Activated B cell treated with CpG ODN at 0.5 μM for 24 hours (primary cell): ENCODE measurements at places on chromosomes 5 and 9. TPM values are rescaled to one million over a fixed set of nuclear protein-coding genes. Genes with fewer than 3 reads are reported as not detected.

DNA sequence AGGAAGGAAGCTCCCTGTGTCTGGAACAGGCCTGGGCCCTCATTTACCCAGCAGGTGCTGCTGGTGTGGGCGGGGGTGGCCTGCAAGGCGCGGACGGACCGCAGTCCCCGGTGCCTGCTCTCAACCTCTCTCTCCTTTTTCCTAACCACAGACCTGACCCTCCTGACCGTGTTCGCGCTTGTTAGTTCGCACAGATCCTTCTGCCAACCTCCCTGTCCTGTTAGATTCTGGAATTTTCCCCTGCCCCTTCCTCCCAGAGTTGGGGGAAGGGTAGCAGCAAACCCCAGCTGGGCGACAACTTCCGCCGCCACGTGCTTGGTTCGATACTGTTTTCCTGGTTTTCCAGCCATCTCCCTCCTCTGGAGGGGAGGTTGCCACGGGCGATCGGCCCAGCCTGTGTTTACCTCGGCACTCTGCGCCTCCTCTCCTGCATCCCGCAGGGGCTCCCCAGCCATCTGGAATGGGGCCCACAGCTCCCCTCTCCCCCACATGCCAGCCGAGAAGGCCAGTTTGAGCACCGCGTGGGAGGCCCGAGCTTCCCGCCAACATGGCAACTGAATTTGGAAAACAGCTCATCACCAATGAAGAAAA is 70.8 kb upstream of the UNC5A start:
- H3K4me3 ChIP-seq, result no peak overlapping the region
- DNase-seq, result no peak
- no peaks in the 10 kb centered on the region for H3K36me3 ChIP-seq
- H3K27me3 ChIP-seq, result peaks cover 61% of the 10 kb centered on the region
- H3K27ac ChIP-seq, result no peak overlapping the region

DNA sequence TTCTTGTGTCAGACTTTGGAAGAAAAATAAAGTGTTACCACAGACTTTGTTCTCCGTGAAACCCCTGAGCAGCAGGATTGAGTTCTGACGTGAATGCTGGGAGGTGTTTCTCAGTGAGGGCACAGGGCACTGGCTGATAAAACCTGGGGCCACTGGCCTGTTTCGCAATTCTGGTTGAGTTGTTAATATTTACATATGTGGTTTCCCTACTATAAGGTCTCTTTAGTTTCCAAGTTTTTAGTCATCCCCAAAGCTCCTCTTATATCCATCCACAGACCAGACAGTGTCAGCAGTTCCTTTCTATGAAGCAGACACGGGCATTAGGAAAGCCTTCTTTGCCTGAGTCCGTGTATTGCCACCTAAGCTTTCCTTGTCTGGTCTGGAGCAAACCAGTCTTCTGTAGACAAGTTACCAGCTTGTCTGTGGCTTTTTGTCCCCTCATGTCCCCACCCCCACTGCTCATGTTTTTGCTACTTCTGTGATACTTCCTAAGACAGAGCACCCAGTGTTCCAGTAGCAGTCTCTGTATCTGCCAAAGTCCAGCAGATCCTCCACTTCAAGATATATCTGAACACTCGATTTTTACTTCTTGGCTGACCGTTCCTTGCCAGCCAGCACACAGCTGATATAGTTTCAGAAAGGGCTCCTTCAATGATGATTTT is 42.0 kb downstream of the ACO1 start:
- no peaks in the 10 kb centered on the region for H3K27me3 ChIP-seq
- H3K36me3 ChIP-seq, result peaks cover 50% of the 10 kb centered on the region
- no peaks in the 10 kb centered on the region for H3K4me1 ChIP-seq
- no peak for DNase-seq

GRCh38 chr5:38193015-38193581 is 65.3 kb upstream of the EGFLAM start:
- no peak overlapping the region for H3K27ac ChIP-seq
- H3K4me3 ChIP-seq, result no peak overlapping the region
- DNase-seq, result peak; percentile 21
- H3K27me3 ChIP-seq, result peaks cover 23% of the 10 kb centered on the region

DNA sequence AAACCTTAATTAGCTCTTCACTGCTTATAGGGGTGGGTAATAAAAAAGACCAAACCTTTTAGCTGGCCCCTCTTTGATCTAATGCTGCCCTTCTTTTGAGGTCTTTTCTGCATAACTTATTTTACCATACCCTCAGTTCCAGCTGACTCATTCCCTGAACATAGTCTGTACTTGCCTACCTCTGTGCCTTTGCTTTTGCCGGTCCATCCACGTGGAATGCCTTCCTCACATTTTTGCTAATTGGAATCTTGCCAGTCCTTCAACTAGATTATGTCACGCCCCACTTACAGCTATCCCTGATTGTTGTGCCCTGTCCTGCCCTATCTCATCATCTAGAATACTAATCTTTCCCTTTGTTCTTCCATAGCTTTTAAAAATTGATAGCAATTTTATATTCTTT is 44.2 kb downstream of the FAF2 start:
- no peak overlapping the region for H3K4me3 ChIP-seq
- no peak for DNase-seq
- H3K27me3 ChIP-seq, result no peaks in the 10 kb centered on the region
- H3K27ac ChIP-seq, result no peak overlapping the region

GRCh38 chr9:127035948-127036347 is 86.5 kb downstream of the ANGPTL2 start:
- H3K27me3 ChIP-seq, result no peaks in the 10 kb centered on the region
- no peak for DNase-seq
- no peaks in the 10 kb centered on the region for H3K4me1 ChIP-seq
- H3K36me3 ChIP-seq, result peaks cover 14% of the 10 kb centered on the region
- H3K27ac ChIP-seq, result no peak overlapping the region

DNA sequence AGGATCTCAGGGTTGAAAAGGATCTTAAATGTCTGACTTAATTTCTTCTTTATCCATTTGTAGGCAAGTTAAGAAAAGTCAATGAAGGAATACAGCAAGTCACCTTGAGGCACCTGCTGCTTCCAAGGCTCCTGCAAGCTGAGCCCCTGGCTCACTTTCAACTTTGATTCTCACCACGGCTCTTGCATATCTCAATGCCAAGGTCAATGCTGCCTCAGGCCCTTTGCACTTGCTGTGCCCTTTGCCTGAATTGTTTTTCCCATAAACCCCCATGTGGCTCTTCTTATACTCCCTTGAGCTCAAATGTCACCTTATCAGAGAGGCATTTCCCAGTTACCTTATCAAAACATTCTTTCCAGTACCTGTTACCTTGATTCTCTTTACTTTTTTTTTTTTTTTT is 144.3 kb upstream of the RAPGEF1 start:
- no peak overlapping the region for H3K27ac ChIP-seq
- peaks cover 23% of the 10 kb centered on the region for H3K36me3 ChIP-seq
- no peaks in the 10 kb centered on the region for H3K4me1 ChIP-seq
- no peaks in the 10 kb centered on the region for H3K27me3 ChIP-seq

Gene PDE4D
- total RNA-seq, result 25.5 and 28.2 TPM in 2 replicates

Gene TAF11L10
- not detected in 2 replicates for total RNA-seq

Gene PCDHA7
- total RNA-seq, result not detected in 2 replicates

Gene KLF9
- total RNA-seq, result 5.2 and 6.3 TPM in 2 replicates

Gene SECISBP2
- 81.5 and 97.1 TPM in 2 replicates for total RNA-seq

Gene TAF11L11
- total RNA-seq, result not detected in 2 replicates

Gene ARID3C
- total RNA-seq, result not detected in 2 replicates
